ENCODE measurements at places on chromosomes 12 and 14.

GRCh38 chr14:71333705-71334104 is 426.4 kb downstream of the PCNX1 start:
- no peak for DNase-seq

GRCh38 chr12:118773956-118774723 is 207.2 kb upstream of the SRRM4 start:
- DNase-seq: no peak

DNA sequence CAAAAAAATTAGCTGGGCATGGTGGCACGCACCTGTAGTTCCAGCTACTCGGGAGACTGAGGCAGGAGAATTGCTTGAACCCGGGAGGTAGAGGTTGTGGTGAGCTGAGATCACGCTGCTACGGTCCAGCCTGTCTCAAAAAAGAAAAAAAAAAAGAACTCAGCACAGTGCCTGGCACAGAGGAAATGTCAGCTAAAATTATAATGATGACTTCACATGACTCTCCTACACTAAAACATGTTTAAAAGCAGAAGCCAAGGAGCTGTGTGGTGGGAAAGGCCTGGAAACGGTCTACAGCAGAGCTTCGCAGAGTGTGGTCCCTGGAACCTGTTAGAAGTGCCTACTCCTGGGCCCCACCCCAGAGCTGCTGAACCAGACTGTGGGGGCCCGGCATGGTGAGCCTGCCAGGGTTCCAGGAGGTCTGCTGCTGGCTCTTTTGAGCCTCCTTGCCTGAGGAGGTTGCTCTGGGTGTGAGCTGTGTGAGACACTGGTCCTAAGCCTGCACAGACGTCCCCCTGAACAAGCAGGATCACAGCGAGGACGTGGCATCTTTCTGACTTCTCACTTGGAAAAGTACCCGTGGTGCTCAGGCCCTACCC is 28.1 kb downstream of the TCHP start:
- DNase-seq: no peak

DNA sequence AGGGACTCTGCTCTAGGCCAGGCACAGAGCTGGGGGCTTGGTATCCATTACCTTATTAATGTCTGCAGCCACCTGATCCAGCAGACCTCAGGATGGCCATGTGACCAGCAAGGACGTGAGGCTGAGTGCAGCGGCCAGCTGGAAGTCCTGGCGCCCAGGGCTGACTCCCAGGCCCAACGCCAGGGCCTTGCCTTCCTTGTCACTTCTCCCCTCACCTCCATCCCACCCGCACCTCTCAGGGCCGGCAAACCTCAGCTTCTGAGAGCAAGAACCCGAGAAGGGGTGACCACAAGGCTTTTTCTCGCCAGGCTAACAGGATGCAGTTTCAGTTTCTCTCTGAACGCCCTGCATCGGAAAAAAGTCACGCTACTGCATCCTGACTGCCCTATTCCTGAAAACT is 15.4 kb downstream of the RAB35 start:
- no peak for DNase-seq

DNA sequence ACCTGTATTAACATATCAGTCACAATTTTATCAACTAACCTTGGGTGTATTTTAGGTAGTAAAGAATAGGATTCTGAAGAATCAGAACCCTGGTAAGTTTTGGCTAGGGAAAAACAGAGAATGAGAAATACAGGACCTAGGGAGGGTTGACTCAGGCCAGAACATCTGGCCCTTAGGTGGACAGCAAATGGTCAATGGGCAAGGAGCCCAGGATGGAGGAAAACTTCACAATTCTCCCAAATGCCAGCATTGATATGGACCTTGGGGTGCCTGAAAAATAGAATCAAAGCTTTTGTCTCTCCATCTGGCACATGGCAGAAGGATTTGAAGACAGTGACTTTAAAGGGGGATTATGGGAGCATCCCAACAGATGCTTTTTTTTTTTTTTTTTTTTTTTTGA is 32.7 kb upstream of the PRPF39 start:
- DNase-seq: no peak

DNA sequence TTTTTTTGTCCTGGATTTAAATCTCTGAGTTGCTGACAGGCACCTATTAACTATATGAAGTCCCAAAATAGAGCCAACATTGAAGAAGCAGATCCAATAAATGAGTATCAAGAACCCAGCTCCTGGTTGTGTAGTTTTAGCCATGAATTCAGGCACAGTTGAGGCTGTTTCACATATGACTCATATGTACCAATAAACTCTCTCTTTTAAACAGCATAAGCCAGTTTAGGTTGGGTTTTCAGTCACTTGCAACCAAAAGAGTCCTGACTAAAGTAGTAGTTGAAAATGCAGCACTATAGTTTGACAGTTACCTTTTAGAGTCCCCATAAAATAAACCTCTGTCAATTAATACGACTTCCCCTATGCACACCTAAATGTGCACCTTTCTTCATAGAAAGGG is 389.9 kb downstream of the RPS29 start:
- no peak for DNase-seq

GRCh38 chr12:103571286-103571685 is 15.8 kb upstream of the STAB2 start:
- no peak for DNase-seq

DNA sequence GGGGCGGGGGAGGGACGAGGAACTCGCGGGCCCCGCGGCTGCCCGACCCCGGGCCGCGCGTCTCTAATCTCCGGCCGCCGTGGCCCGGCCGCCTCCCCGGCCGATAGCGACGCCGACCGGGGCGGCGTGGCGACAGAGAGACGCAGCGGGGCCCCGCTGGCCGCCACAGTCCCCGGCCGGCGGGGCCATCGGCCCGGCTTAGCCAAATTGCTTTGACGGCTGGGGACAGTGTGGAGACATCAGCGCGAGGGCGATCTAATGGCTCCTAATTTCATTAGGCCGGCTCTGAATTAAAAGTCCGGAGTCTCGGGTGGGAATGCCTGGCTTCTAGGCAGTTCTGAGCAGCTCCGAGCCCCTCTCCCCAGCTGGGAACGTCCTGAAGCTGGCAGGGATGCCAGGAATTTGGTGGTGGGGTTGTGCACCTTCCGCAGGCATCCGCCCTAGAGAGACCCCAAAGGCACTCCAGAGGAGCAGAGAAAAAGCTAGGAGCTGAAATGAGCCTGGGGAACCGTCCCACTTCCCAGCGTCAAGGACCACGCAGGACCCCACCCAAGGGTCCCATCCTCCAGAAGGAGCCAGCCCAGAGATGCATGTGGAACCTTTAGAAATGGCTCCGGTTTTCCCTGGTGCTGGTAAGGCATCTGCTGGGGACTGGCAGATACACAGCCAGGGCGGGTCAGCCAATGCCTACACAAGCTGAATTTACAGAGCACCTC is 9.6 kb downstream of the TBX5 start:
- no peak for DNase-seq

GRCh38 chr12:30457621-30458289 is 237.9 kb downstream of the IPO8 start:
- no peak for DNase-seq

GRCh38 chr12:66191547-66192126 is 2.6 kb downstream of the IRAK3 start:
- no peak for DNase-seq

DNA sequence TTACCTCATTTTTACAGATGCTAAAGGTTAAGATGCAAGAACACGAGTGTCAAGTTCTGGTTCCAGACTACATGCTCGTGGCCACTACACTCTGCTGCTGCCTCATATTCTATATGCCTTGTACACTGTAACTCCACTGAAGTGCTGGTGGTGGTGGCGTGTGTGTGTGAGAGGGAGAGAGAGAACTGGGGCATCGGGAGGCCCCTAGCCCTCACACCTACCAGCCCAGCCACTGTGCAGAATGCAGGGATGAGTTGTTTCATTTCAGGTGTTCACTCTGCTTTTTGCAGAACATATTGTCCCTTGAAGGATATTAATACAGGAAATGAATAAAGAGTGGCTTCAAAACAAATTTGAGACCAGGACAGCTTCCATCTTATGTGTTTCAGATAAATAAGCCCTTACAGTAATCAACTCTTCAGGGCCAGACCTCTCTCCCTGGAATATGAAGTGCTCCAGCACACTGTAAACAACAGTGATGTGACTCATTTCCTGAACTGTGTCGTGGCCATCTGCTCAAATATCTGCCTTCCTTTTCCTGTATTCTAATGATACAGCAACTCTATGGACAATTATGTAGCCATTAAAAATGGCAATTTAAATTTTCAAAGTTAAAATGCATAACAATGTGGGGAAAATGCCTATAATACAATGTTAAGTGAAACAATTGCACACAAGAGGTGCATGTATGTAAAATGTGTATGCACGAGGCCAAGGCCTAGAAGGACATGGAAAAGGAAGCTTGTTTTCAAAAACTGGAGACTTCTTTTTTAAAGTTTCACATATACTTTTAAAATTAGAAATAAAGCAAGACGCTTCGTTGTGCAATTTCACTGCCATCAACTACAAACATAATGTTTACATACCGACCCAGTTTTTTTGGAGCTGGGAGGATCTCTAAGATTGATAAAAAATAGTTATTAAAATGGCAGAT is 215.4 kb downstream of the PELI2 start:
- DNase-seq: no peak

- DNase-seq: no peak
Measured at GRCh38 chr12:2246358-2246757, 193.6 kb downstream of the CACNA1C start.

GRCh38 chr14:94088516-94088915 is 7.4 kb downstream of the IFI27L1 start:
- no peak for DNase-seq

DNA sequence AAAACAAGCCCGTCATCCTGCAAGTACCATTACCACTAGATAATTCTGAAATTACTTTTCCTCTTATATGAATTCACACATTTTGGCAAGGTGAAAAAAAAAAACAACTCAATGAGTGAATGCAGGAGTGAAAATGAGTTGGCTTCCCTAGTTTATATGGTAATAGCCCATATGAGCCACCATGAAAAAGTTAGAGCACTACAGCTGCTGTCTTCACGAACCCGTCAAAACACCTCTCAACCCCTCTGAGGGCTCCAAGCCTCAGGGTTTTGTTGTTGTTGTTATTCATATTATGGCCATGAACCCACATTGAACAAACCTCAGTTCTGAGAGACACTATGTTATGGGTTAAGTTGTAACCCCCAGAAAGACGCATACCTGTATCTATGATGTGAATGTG is 289.9 kb upstream of the CAND1 start:
- DNase-seq: no peak

DNA sequence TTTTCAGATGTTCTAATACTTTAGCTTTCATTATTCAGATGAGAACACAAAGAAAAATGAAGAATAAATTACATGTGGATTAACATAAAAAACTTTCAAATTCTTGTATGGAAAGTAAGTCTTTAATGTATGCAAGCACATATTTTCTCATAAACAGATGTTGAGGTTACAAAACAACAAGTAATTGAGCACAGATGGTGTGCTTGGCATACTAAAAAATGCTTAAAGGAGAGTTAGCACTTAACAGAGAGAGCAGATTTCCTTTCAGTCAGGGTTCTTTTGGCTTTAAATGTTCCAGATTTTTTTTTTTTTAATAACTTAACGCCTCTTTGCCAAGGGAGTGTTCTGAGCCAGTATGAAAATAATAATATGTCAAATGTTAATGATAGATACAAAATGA is 96.0 kb downstream of the RASSF9 start:
- DNase-seq: no peak

GRCh38 chr14:61532763-61533162 is 162.6 kb upstream of the HIF1A start:
- DNase-seq: no peak

GRCh38 chr14:99009871-99010270 is 262.1 kb downstream of the BCL11B start:
- DNase-seq: no peak

- DNase-seq: no peak
Measured at GRCh38 chr14:29587761-29588470, 339.7 kb downstream of the PRKD1 start.

DNA sequence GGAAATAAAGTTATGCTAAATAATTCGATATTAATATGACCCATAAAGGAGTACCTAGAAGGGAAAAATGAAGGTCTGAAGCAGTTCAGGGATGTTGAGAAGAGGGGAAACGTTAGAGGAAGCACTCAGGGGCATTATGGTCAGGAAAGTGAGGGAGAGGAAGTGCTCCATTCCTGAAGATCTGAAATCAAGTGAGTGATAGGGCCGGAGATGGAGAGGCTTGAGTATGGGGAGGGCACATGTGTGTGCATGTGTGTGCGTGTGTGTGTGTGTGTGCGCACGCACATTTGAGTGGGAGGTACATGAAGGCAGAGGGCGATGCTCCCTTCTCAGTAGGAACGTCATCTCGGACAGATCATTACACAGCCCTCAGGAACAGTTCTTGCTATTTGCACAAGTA is 4.9 kb upstream of the DCD start:
- DNase-seq: no peak

- DNase-seq: no peak
Measured at GRCh38 chr12:60935981-60936761, 1324.0 kb upstream of the USP15 start.

- no peak for DNase-seq
Measured at GRCh38 chr14:53304726-53305381, 151.7 kb upstream of the DDHD1 start.

DNA sequence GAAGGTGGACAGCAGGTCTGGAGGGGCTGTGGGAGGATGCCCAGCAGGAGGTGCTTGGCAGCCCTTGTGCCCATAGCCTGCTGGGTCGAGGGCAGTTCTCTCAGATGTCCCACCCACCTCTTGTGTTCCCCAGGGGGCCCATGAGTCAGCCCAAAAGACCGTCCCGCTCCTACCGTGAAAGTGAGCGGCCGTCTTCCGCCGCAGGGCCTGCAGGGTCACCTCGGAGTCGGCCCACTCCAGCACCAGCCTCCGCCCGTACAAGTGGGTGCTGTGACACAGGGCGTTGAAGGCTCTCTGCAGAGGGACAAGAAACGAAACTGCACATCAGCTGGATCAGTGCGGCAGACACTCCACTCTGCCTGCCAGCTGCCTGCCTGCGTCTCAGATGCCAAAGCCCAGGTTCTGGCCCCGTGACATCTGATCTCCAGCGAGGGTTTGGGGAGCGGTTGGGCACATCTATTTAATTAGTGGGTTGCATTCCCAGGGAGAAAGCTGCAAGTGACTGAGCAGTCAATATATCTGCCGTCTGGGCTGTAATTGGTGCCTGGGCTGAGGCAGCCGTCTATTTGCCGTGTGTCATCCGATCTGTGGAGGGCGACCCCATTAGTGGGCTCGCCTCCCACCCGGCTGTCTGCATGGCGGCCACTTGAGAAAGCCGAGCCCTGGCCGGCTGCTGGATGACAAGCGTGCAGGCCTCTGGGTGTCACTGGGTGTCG is 121.5 kb downstream of the RBM19 start:
- DNase-seq: no peak

DNA sequence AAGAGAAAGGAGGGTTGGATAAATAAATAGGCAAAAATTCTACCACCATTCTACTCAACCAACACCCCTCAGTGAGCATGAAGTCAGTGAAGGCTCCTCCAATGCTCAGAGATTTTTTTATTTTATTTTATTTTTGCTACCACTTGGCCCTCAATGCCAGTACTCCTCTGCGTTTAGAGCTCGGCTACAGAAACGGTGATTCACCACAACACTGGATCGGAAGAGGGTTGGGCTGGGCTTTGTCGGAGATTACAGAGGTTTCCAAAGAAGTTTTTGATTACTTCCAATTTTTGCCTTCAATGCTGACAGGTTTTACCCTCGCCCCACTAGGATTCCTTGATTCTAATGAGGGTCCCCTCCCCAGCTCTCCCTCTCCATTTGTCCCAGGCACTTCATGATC is 1027.2 kb upstream of the TMEM132C start:
- no peak for DNase-seq

Measured in stimulated activated CD8-positive, alpha-beta memory T cell treated with anti-CD3 and anti-CD28 coated beads, Interleukin-7, amount 100 ng/mL, for 24 hours (primary cell).